Esophagus muscularis mucosa (tissue), 4 donors: ENCODE measurements at places on chromosomes 1 and 21. TPM values are rescaled to one million over a fixed set of nuclear protein-coding genes. Genes with fewer than 3 reads are reported as not detected.
A peak's percentile ranks its signal among the peaks of the same experiment; 100 is the strongest.

GRCh38 chr21:25639551-25640201 is 618 bp downstream of the JAM2 start:
- no peaks in the 10 kb centered on the region for H3K27me3 ChIP-seq
- DNase-seq: no peak
- H3K27ac ChIP-seq: peak overlapping the region; percentile 97
- peak overlapping the region; percentile 76 for H3K4me3 ChIP-seq
- H3K4me1 ChIP-seq: peaks cover 10% of the 10 kb centered on the region

DNA sequence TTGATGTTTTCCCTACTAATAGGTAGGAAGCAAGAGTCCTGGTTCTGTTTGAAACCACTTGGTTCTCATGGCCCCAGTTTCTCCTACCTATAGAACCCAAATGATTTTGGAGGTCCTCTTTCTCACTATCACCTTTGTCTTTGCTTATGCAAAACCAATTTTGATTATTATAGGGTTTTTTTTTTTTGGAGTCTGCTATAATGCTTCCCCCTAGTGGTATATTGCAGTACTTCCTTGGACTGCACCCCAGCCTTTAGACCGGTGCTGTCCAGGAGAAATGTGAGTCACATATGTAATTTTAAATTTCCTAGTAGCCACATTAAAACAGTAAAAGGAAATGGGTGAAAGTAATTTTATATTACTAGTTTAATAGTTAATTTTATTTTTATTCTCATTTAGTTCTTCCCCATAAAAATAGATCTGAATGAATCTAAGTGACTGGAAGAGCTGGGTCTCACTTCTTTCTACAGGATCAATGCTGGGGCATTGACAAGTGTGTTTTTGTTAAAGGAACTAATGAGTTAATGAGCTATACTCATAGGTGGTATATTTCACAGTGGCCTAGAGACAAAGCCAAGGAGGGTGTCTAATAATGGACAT is 10.6 kb downstream of the FCMR start:
- H3K4me1 ChIP-seq: peaks cover 30% of the 10 kb centered on the region
- H3K27ac ChIP-seq: no peak overlapping the region

DNA sequence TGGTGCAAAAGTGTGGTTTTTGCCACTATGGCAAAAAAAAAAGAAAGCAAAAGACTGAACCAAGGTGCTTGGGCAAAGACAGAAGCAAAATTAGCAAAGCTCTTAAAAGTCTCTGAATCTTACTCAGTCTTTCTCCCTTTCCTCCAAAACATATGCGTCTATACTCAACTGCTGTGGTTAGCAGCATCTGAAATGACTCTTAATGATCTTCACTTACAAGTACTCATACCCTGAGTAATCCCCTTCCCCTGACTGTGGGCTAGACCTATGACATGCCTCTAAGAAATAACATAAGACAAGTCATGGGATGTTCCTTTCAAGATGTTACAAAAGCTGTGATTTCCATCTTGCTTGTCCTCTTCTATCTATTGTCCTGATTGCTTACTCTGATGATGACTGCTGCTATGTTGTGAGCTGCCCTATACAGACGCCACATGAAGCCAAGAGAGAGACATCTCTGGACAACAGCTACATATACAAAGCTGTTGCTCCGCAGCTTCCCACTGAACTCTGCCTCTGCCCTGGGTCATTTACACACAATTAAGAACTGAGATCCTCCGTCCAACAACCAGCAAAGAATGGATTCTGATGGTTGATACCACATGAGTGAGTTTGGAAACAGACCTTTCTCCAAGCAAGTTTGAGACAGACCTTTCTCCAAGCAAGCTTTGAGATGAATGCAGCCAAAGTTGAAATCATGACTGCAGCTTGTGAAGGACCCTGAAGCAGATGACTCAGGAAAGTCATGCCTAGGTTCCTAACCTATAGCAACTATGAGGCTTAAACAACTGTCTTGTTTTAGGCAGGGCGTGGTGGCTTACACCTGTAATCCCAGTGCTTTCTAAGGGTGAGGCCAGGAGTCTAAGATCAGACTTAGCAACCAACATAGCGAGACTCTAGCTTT is 55.2 kb downstream of the PUM1 start:
- H3K27me3 ChIP-seq: no peaks in the 10 kb centered on the region
- DNase-seq: no peak
- peaks cover 57% of the 10 kb centered on the region for H3K4me1 ChIP-seq
- peaks cover 6% of the 10 kb centered on the region for H3K36me3 ChIP-seq
- no peak overlapping the region for H3K4me3 ChIP-seq
- no peak overlapping the region for H3K27ac ChIP-seq

The AZIN2 gene
- total RNA-seq: 3.7 TPM

The OPTC gene
- not detected for total RNA-seq

DNA sequence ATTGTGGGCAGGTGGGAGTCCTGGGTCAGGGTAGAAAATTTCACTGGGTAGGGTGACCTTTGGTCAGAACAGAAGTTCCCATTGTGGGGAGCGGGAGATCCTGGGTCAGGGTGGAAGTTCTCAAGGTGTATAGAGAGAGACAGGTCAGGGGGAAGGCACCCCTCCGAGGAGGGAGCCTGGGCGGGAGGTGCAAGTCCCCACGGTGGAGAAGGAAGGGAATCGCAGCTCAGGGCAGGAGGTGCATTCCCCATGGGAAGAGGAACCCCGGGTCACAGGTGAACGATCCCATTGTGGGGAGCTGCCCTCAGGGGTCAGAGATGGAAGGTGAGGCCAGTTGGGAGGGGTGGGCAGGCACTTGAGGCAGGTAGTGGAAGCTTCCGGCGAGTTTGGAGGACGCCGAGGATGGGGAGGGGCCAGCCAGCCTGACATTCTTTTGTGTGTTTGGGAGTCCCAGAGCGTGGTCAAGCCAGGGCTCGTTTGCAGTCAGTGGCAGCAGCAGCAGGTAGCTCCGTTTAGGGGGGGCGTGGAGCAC is 637 bp downstream of the LYPLA2 start:
- peak overlapping the region; percentile 64 for H3K4me3 ChIP-seq
- no peaks in the 10 kb centered on the region for H3K27me3 ChIP-seq
- H3K27ac ChIP-seq: peak overlapping the region; percentile 82
- H3K36me3 ChIP-seq: peaks cover 61% of the 10 kb centered on the region
- no peak for DNase-seq
- peaks cover 30% of the 10 kb centered on the region for H3K4me1 ChIP-seq

The KIF17 gene
- total RNA-seq: 7.3 TPM

The KMO gene
- total RNA-seq: 0.83 TPM

The FCRL4 gene
- total RNA-seq: not detected

GRCh38 chr1:8312235-8313218 is 5.4 kb upstream of the SLC45A1 start:
- no peak overlapping the region for H3K27ac ChIP-seq
- no peaks in the 10 kb centered on the region for H3K36me3 ChIP-seq
- H3K4me3 ChIP-seq: no peak overlapping the region
- peaks cover 37% of the 10 kb centered on the region for H3K4me1 ChIP-seq
- H3K27me3 ChIP-seq: no peaks in the 10 kb centered on the region

- peaks cover 82% of the 10 kb centered on the region for H3K36me3 ChIP-seq
- DNase-seq: no peak
- no peak overlapping the region for H3K4me3 ChIP-seq
- H3K27me3 ChIP-seq: no peaks in the 10 kb centered on the region
Observed at GRCh38 chr1:43439781-43440180, 13.9 kb downstream of the HYI start.

DNA sequence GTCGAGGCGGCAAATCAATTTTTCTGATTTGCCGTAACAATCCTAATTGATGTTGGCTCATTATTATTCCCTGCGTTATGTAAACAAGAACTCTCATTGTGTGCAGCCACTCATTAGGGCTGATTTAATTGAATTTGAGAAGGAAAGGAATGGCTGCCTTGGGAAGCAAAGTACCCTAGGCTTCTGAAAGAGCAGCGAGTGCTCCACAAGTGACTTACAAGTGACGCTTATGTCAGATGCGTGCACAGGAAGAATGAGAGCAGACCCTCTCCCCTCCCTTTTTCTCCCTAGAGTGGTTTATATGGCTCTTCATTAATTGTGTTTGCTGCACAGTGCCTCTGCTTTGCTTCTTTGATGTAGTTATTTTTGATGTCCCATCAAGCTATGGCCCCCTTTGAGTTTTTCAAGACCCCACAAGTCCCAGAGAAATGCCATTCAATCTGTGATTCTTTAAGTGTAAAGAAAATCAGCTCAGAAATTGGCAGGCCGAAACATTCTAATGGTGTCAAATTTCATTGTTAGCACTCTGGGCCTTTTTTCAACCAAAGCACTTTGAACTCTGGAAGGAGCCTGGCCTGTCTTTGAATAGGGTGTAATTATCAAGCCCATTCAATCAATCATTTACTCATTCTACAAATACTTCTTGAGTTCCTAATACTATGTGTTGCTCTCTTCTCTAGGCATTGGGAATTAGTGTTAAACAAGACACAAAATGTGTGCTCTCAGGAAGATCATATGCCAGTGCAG is 86.8 kb upstream of the VAV3 start:
- no peak overlapping the region for H3K27ac ChIP-seq
- H3K27me3 ChIP-seq: no peaks in the 10 kb centered on the region
- DNase-seq: no peak
- no peak overlapping the region for H3K4me3 ChIP-seq
- H3K36me3 ChIP-seq: no peaks in the 10 kb centered on the region

DNA sequence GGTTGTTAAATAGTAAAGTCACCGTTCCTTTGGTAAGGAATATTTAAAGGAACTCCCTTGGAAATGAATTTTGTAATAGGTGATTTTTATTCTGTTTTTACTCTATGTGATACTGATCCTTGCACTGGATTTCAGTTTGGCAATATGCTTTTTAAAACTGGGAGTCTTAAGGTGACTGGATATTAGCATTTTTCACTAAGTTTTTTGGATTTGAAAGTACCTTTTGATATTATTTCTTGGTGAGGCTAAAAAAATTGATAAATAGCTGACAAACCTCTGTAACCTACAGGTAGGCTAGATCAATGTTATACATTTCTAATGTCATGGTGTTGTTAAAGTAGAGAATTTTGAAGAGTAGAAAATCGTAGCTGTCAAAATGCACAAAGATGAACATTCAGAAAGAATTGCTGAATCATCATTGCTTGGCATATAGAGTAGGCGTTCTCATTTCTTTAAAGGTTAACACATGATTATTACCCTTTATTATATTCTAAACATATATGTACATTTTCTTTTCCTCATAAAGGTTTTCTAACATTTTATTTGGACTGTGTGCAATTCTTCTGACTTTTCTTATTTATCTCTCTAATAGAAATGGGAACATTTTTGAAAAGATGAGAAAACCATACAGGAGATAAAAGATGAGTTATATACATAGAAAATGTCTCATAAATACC is 1.5 kb upstream of the DNAJB4 start:
- no peak for DNase-seq
- peak overlapping the region; percentile 67 for H3K4me3 ChIP-seq
- peak overlapping the region; percentile 93 for H3K27ac ChIP-seq
- peaks cover 23% of the 10 kb centered on the region for H3K4me1 ChIP-seq
- H3K27me3 ChIP-seq: no peaks in the 10 kb centered on the region
- H3K36me3 ChIP-seq: no peaks in the 10 kb centered on the region

The CTXND2 gene
- total RNA-seq: not detected

GRCh38 chr1:22089134-22089571 is 36.6 kb downstream of the CDC42 start:
- no peak overlapping the region for H3K4me3 ChIP-seq
- peaks cover 12% of the 10 kb centered on the region for H3K36me3 ChIP-seq
- no peaks in the 10 kb centered on the region for H3K27me3 ChIP-seq
- H3K27ac ChIP-seq: no peak overlapping the region

DNA sequence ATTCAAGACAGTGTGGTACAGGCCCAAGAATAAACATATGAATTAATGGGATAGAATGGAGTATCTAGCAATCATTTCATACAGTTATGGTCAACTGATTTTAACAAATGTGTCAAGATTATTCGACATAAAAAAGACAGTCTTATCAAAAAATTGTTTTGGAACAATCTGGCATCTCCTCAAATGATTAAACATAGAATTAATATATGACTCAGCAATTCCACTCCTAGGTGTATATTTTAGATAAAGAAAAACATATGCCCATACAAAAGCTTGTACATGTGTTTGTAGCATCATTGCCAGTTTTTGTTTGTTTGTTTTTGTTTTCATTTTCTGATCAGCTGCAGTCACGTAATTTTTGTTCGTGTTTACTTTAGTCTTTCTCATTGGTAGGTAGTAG is 1188.3 kb downstream of the BRINP3 start:
- no peaks in the 10 kb centered on the region for H3K36me3 ChIP-seq
- no peak for DNase-seq
- no peak overlapping the region for H3K27ac ChIP-seq
- no peak overlapping the region for H3K4me3 ChIP-seq
- no peaks in the 10 kb centered on the region for H3K4me1 ChIP-seq

The DIPK1A gene
- total RNA-seq: 35.3 TPM

DNA sequence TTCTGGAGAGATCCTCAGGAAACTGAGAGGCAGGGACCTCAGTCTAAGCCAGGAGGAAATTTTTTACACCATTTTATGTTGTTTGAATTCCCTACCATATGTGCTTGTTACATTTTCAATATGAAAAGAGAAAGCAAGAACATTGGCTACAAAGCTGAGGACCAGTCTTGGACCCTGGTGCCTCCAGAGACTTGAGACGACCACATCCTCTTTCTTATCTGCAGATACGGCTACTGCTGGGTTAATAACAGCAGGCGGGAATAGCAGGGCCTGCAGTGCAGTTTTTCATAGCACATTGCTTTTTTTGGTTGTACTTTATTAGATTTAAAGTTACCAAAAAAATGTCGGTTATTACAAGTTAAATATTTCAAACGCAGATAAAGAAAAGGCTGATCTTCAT is 3.9 kb downstream of the KDM4A start:
- H3K36me3 ChIP-seq: peaks cover 47% of the 10 kb centered on the region
- no peaks in the 10 kb centered on the region for H3K27me3 ChIP-seq
- no peak for DNase-seq
- no peak overlapping the region for H3K4me3 ChIP-seq
- no peak overlapping the region for H3K27ac ChIP-seq

- peak within 1 kb of the TSS; percentile 41 for H3K4me3 ChIP-seq
- H3K27ac ChIP-seq: no peak within 1 kb of the TSS
- H3K27me3 ChIP-seq: peaks cover 4% of the 10 kb centered on the region
- no peak for DNase-seq
Observed at GRCh38 chr1:46489638-46490405, at the start of gene DMBX1. Gene DMBX1, plus strand, starts transcription at chr1:46489836. Its CDS starts 17,175 bp downstream, at chr1:46507011.

The CDC42 gene
- 243 TPM for total RNA-seq

The MRPL9 gene
- total RNA-seq: 49.8 TPM

DNA sequence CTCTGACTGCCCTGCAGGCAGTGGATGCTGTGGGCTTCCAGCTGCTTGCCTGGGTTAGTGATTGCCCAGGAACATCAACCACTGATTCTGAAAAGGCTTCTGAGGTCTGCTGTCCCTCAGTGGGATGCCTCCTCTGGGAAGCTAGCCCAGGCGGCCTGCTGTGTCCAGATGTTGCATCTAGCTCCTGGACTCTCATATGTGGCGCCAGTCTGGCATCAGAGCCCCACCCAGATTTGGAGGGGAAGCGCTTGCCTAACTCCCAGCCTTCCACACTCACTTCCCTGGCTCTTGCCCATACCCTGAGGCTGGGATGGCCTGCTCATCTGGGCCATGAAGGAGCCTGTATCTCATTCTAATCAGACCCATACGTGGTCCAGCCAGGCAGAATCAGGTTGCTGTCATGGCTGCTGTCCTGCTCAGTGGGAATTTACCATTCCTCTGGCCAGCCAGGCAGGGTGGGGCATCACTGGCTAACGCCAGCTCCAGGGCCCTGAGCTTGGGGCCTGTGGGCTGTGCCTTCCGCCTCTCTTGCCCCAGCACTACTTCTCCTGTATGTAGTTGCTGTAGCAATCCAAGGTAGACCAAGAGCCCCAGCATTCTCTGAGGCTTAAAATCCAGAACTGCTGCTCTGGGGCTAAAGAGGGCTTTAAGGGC is 4.1 kb downstream of the CSF1 start:
- H3K36me3 ChIP-seq: peaks cover 40% of the 10 kb centered on the region
- no peak for DNase-seq
- no peaks in the 10 kb centered on the region for H3K27me3 ChIP-seq
- peak overlapping the region; percentile 78 for H3K4me3 ChIP-seq

The ITGB2 gene
- total RNA-seq: 110 TPM
